ENCODE measurements at places on chromosomes 1 and 21. TPM values are rescaled to one million over a fixed set of nuclear protein-coding genes. Genes with fewer than 3 reads are reported as not detected.

- no peaks in the 10 kb centered on the region for H3K4me1 ChIP-seq
- DNase-seq: no peak
- H3K4me3 ChIP-seq: no peak within 1 kb of the TSS
- no peak within 1 kb of the TSS for H3K27ac ChIP-seq
- no peaks in the 10 kb centered on the region for H3K36me3 ChIP-seq
Measured at GRCh38 chr1:110872745-110873720, at the start of gene CD53. CD53 (plus strand) TSS chr1:110873148; CDS start chr1:110891409, 18,261 bp downstream.

DNA sequence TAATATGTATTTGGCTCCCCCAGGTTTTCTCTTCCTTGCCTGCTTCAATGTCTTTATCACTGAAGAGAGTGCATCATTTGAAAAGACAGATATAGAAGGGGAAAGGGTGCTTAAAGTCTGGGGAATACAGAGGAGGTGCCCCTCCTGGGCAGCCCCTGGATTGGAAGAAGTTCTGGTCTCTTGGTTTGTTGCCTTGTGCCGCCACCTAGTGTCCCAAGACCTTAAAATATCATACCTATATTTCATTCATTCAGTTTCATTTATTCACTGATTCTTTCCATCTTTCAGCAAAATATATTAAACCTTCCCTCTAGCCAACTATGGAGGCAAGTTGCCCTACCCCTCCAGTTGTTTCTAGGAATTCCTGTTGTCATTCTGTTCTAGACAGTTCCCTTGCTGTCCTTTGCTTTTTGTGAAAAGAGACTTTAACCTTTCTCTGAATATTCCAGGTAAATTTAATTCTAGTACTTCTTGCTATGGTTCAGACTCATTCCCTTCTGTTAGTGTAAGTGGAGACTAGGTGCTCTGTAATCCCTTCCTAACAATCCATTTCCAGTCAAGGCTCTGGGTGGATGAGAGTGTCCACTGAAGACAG lies 56.1 kb downstream of the MEF2D start:
- peaks cover 5% of the 10 kb centered on the region for H3K4me1 ChIP-seq
- peaks cover 88% of the 10 kb centered on the region for H3K27me3 ChIP-seq
- DNase-seq: no peak
- H3K36me3 ChIP-seq: no peaks in the 10 kb centered on the region
- no peak overlapping the region for H3K4me3 ChIP-seq

- H3K4me3 ChIP-seq: no peak overlapping the region
- H3K36me3 ChIP-seq: peaks cover 17% of the 10 kb centered on the region
- no peaks in the 10 kb centered on the region for H3K4me1 ChIP-seq
Measured at GRCh38 chr1:6535214-6535613, 19.1 kb downstream of the NOL9 start.

GRCh38 chr1:223847781-223848345 lies 2.1 kb upstream of the TP53BP2 start:
- H3K36me3 ChIP-seq: peaks cover 3% of the 10 kb centered on the region
- no peaks in the 10 kb centered on the region for H3K27me3 ChIP-seq
- H3K27ac ChIP-seq: no peak overlapping the region
- no peak overlapping the region for H3K4me3 ChIP-seq
- DNase-seq: no peak
- peaks cover 13% of the 10 kb centered on the region for H3K4me1 ChIP-seq

DCST2 gene
- 1.6 TPM for total RNA-seq

FAM72A gene
- total RNA-seq: 4.3 TPM

XCL1 gene
- not detected for total RNA-seq

CADM3 gene
- total RNA-seq: 5.8 TPM

PCSK9 gene
- 9.5 TPM for total RNA-seq
